ENCODE measurements at places on chromosomes 12 and 14.

DNA sequence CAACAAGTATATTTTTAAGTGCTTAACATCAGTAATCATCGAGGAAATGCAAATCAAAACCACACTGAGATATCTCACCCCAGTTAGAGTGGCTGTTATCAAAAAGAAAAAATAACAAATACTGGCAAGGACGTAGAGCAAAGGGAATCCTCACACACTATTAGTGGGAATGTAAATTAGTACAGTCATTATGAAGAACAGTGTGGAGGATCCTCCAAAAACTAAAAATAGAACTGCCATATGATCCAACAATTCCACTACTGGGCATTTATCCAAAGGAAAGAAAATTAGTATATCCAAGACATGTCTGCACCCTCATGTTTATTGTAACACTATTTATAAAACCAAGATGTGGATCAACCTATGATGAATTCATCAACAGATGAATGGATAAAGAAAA, 149.0 kb upstream of the PWP1 start:
- DNase-seq: no peak

- DNase-seq: no peak
These were observed 23.9 kb downstream of the PLEKHG3 start for GRCh38 chr14:64728106-64728505.

DNA sequence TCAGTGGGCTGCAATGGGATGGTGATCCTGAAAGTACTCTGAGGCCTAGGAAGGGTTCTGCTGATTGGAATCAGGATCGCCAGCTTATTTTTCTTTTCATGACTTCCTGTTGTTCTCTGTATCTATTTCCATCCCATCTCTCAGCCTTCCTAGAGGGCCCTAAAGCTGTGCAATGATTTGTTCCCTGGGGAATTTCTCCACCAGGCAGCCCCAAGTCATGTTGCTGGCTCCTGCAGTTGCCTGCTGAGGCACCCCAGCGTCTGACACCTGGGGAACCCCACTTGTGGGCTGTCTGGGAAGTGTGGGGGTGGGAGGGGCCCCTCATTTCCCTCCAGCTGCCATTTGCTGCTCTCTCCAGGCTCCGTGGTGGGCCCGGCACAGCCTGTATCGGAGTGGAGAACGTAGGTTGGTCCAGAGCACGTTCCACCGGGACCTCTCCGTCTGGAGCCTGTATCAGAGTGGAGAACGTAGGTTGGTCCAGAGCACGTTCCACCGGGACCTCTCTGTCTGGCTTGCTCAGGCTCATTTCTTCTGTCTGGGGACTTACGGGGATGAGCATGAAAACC, 138.3 kb downstream of the TSPAN9 start:
- no peak for DNase-seq

DNA sequence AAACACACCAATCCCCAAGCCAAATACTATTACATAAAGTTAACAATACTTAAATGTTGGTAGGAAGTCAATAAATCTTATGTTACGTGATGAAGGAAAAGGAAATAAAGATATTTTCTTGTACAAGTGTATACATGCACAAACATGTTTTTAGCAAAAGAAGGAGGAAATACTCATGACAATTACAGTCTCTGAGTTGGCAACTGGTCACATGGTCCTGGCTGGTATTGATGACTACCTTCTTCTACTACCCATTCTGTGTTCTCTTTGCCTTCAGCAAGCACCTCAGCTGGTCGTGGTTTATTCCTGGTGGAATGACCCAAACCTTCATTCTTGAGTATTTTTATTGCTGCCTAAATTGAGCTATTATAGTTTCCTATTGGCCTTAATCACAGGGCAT, 84.8 kb downstream of the PLBD1 start:
- no peak for DNase-seq

DNA sequence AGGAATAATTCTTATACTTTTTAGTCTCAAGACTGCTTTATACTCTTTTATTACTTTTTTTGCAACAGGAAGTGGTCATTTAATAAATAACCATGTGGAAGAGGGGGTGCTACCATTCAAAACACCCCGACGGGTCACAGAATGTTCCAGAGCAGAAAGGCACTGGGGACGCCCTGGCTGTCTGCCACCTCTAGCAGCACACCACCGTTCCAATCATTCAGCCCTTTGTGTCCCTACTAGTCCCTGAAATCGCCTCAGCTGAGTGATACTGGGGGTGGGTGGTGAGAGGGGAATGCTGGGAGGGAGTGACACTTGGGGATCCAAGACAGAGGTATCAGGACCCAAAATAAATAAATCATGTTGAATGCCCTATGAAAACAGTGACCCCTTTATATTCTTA, 52.4 kb downstream of the MON2 start:
- no peak for DNase-seq

DNA sequence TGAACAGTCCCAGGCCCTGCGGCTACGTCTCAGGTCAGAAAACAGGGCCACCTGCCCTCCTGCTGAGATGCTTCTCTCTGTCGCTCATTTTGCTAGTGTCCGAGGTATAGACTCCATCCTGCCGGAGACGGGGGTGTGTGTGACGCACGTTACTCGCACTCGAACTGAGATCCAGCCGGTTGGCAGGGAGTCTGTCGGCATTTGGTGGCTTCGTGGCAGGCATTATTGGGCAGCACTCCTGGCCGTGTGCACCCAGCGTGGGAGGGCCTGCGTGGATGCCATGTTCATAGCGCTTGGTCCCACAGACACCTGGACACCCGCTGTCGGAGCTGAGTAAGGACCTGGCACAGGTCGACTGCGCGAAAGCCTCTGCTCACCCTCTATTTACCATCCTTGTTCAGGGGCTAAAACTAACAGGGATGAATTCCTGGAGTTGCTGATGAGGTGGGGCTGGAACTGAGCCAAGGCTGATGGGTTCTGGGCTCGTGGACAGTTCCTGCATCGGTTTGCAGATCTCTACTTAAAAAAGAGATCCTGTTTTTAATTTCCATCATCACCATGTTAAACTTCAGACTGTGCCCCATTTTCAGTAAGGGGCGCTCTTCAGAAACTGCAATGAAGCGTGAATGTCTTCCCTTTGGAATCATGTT, 28.6 kb downstream of the AACS start:
- no peak for DNase-seq

Data from NCI-H526 (cell line).